ENCODE measurements at places on chromosomes 2 and 18. TPM values are rescaled to one million over a fixed set of nuclear protein-coding genes. Genes with fewer than 3 reads are reported as not detected.

DNA sequence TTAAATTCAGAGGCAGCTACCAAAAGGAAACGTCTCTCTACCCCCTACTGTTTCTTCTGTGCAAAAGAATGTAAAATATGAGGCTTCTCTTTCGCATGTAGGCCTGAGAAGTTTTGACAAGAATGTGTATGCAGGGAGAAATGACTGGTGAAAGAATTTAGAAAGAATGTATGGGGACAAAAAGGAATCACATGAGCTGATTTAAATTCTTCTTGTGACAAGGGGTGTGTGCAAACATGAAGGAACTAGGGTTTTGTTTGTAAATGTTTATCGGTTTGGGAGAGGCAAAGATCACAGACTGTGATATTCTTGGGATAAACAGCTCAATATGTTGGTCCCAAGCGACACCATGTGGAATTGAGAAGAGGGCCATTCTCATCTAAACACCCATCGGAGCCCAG lies 345.2 kb upstream of the VRK2 start:
- H3K4me1 ChIP-seq: no peaks in the 10 kb centered on the region
- no peaks in the 10 kb centered on the region for H3K36me3 ChIP-seq
- H3K4me3 ChIP-seq: no peak overlapping the region
- DNase-seq: no peak
- H3K27ac ChIP-seq: no peak overlapping the region
- H3K27me3 ChIP-seq: no peaks in the 10 kb centered on the region

DNA sequence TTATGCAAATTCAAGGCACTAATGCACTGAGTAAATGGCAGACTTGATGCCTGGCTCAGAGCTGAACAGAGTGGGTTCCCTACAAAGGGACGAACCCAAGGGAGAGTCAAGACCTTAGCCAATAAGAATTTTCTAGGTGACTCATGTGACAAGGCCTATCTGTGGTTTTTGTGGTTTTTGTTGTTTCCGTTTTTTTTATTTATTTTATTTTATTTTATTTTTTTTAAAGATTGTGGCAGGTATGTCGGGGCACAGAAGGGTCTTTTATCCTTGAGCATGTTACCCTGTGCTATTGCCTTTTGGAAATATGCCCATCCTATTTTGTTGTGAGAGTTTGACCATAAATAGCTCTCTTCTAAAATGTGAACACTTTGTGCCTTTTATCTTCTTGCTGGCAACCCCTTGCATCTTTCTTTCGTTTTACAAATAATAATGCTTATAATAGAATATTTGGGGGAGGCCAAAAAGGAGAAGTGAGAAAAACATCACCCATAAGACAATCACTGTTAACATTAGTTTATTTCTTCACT lies 113.4 kb upstream of the AQP4 start:
- H3K36me3 ChIP-seq: no peaks in the 10 kb centered on the region
- H3K27me3 ChIP-seq: no peaks in the 10 kb centered on the region
- H3K4me3 ChIP-seq: no peak overlapping the region
- no peak for DNase-seq

DNA sequence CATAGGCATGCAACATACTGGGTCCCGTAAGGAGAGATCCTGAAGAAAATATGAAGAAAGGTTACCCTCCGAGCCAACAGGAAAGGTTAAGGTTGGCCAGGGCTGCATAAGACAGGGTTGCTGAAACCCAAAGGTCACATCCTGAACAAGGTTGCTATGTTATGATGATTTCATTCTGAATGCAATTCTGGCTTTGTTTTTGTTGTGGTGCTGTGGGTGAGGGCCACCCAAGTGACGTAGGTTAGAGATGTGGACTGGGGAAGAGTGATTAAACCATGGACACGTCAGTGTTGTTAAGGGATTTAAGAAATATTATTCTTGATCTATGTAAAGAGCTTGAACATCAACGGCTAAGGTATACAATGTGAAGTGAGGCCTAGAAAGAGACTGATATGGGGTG lies 60.0 kb downstream of the ZEB2 start:
- peak overlapping the region; percentile 36 for H3K4me3 ChIP-seq
- H3K27me3 ChIP-seq: peaks cover 14% of the 10 kb centered on the region
- peak; percentile 91 for DNase-seq
- peaks cover 83% of the 10 kb centered on the region for H3K4me1 ChIP-seq

- H3K27ac ChIP-seq: no peak overlapping the region
- H3K27me3 ChIP-seq: peaks cover 5% of the 10 kb centered on the region
- no peak overlapping the region for H3K4me3 ChIP-seq
Measured at GRCh38 chr2:62424899-62425298, 81.1 kb downstream of the TMEM17 start.

DNA sequence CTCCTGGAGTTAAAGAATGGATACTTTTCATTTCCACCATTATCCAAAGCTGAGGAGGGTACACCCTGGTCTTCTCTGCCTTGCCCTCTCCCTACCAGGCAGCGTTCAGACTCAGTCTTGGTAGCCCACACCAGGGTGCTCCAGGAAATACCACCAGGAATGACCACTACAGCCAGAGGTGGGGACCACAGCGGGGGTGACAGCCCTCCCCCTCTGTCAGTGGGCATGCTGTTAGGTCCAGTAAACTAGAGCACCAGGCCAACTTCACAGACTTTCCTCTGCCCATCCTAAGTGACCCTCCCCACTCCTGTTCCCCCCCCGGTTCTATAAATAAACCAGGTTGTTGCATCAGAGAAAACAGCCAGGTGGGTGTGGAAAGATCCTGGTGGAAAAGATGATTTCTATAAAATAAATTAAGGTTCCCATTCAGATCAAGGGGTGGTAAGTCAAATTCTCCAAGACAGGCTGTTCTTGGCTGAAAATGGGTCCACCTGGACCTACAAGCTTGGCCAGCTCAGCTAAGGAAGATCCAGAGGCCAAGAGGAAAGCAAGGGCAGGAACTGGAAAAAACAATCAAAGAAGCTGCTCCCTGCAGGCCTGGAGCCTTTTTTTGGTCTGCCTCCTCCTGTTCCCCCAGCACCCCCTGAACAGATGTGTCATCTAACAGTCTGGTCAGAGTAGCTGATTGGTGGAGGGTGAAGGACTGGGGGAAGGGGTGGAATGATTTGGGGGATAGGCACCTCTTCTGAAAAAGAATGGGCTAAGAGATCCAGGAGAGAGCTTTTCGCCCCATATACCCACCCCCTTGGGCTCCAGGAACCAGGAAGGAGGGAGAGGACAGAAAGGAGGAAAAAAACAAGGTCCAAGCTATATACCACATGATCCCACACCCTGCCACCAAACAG lies 2.3 kb downstream of the RAB11FIP5 start:
- peak overlapping the region; percentile 82 for H3K27ac ChIP-seq
- no peaks in the 10 kb centered on the region for H3K36me3 ChIP-seq
- no peak for DNase-seq
- peaks cover 7% of the 10 kb centered on the region for H3K27me3 ChIP-seq
- peaks cover 39% of the 10 kb centered on the region for H3K4me1 ChIP-seq

DNA sequence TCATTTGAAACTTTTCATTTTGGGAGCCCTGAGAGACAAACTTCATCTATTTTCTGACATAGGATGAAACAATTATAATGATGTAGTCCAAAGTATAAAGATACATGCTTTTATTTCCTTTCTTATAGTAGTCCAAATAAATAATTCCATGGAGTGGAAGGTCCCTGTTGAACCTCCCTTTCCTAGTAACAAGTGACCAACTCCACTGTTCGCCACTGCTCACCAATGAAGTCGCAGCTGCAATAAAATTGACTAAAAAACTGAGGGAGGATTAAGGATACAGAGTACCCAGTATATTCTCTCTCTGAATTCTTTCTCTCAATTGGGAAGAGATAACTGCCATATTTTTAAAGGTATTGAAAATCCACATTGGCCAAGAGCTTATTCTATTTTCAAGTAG lies 14.1 kb downstream of the SERPINB7 start:
- H3K27me3 ChIP-seq: no peaks in the 10 kb centered on the region
- H3K4me1 ChIP-seq: peaks cover 22% of the 10 kb centered on the region
- peak overlapping the region; percentile 57 for H3K27ac ChIP-seq
- no peak overlapping the region for H3K4me3 ChIP-seq
- DNase-seq: no peak

TIGD1 gene
- 1.3 TPM for polyA plus RNA-seq

TTR gene
- polyA plus RNA-seq: not detected

DNA sequence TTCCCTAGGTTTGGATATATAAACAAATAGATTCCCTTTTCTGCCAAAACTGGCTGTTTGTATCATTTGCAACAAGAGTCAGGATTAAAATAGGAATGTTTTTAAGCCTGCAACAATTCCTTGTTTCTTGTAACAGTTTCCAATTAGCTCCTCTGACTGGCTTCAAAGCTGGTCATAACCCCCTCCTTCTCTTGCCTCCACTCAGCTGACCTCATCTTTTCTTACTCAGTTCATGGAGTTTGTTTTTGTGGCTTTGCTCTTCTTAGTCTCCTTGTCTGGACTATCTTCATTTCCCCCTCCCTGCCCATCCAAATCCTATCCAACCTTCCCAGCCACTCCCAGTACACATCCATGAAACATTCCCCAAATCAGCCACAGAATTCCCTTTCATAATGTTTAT lies 14.3 kb upstream of the RAPH1 start:
- no peak for DNase-seq
- no peak overlapping the region for H3K27ac ChIP-seq
- H3K36me3 ChIP-seq: no peaks in the 10 kb centered on the region
- no peak overlapping the region for H3K4me3 ChIP-seq
- H3K27me3 ChIP-seq: peaks cover 1% of the 10 kb centered on the region

GRCh38 chr2:162782138-162782537 lies 56.4 kb downstream of the KCNH7 start:
- H3K27ac ChIP-seq: no peak overlapping the region
- DNase-seq: no peak
- H3K4me1 ChIP-seq: no peaks in the 10 kb centered on the region
- H3K36me3 ChIP-seq: no peaks in the 10 kb centered on the region
- H3K27me3 ChIP-seq: peaks cover 2% of the 10 kb centered on the region

DNA sequence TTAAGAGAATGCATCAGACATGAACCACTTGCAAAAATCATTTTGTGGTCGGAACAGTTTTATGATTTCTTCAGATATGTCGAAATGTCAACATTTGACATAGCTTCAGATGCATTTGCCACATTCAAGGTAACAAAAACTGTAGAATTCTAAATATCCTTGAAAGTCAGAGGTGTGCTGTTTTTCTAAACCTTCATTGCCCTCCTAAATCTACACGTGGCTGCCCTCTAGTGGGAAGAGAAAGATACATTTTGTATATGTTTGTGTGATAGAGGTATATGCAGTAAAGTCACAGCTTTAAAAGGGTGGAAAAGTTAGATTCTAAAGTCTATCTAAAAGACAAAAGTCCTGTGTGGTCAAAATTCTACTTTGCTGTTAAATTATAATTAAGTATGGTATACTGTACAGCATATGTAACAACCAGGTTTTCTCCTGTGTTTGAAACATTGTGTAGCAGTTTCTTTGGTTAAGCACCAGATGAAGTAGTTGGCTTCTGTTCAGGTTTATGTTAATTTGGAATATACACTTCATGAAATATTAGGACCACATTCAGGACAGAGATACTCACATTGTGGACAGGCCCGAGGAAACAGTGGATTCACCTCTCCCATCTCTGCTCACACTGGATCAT lies 65.9 kb upstream of the ITM2C start:
- peak; percentile 56 for DNase-seq
- H3K27ac ChIP-seq: no peak overlapping the region
- H3K36me3 ChIP-seq: peaks cover 20% of the 10 kb centered on the region
- no peak overlapping the region for H3K4me3 ChIP-seq
- peaks cover 17% of the 10 kb centered on the region for H3K4me1 ChIP-seq
- H3K27me3 ChIP-seq: no peaks in the 10 kb centered on the region

GRCh38 chr2:133848111-133848649 lies 279.9 kb upstream of the NCKAP5 start:
- H3K27ac ChIP-seq: no peak overlapping the region
- H3K36me3 ChIP-seq: no peaks in the 10 kb centered on the region
- peaks cover 2% of the 10 kb centered on the region for H3K27me3 ChIP-seq
- H3K4me1 ChIP-seq: no peaks in the 10 kb centered on the region
- no peak overlapping the region for H3K4me3 ChIP-seq
- no peak for DNase-seq

- no peak for DNase-seq
- H3K4me3 ChIP-seq: no peak overlapping the region
Measured at GRCh38 chr2:58054264-58054663, 7.7 kb downstream of the VRK2 start.

DNA sequence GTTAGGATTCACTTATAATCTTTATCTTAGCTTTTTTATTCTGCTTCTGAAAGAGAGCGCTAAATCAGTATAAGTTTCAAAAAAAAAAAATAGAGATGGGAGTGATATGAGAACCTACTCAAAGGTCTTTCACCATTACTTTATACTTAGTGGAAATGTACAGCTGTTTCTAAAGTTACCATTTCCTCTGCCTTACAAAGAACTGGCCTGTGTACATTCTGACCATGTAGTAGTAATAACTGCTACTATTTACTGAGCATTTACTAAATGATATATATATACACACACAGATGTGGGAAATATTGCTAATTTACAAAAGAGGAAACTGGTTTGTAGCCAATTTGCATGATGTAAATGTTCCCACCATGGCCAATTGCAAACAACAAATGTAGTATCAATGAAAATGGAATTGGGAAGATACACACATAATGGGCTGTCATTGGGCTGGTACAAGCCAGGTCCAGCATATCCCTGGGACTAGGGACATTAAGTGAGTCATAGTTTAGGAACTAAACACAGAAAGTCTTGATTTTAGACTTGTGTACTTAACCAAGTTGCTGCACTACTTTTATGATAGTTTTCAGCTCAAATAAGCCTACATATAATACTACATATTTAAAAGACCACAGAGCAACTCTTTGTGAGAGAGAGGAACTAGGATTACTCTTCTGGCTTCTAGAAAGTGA lies 67.1 kb downstream of the DYNC1I2 start:
- no peaks in the 10 kb centered on the region for H3K4me1 ChIP-seq
- no peak for DNase-seq
- peaks cover 56% of the 10 kb centered on the region for H3K36me3 ChIP-seq
- no peaks in the 10 kb centered on the region for H3K27me3 ChIP-seq

DNA sequence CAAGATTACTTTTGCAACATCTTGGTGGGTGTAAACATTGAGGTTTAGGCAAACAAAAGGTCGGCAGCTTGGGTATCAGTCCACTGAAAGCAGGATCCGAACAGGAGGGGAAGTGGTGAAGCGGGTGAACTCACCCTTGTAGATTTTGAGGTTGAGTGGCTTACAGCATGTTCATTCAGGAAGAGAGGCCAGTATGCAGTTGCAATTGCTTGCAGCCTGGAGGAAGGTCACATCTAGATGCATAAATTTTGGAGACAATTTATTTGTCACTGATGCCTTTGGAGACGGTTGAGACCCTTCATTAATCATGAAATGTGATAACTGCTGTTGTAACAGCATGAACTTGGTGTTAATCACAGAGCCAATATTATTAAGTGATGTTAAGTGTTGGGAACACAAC lies 131.1 kb downstream of the LTBP1 start:
- H3K27ac ChIP-seq: no peak overlapping the region
- H3K4me3 ChIP-seq: peak overlapping the region; percentile 72
- peaks cover 2% of the 10 kb centered on the region for H3K27me3 ChIP-seq
- H3K4me1 ChIP-seq: peaks cover 2% of the 10 kb centered on the region
- H3K36me3 ChIP-seq: no peaks in the 10 kb centered on the region
- no peak for DNase-seq

GRCh38 chr2:104570259-104570658 lies 283.7 kb upstream of the POU3F3 start:
- no peaks in the 10 kb centered on the region for H3K36me3 ChIP-seq
- DNase-seq: no peak
- no peak overlapping the region for H3K4me3 ChIP-seq
- no peak overlapping the region for H3K27ac ChIP-seq
- H3K27me3 ChIP-seq: peaks cover 5% of the 10 kb centered on the region
